Stimulated activated CD8-positive, alpha-beta memory T cell treated with anti-CD3 and anti-CD28 coated beads, Interleukin-15, amount 100 ng/mL, for 1 hour (primary cell): ENCODE measurements at places on chromosomes 3 and 15.

DNA sequence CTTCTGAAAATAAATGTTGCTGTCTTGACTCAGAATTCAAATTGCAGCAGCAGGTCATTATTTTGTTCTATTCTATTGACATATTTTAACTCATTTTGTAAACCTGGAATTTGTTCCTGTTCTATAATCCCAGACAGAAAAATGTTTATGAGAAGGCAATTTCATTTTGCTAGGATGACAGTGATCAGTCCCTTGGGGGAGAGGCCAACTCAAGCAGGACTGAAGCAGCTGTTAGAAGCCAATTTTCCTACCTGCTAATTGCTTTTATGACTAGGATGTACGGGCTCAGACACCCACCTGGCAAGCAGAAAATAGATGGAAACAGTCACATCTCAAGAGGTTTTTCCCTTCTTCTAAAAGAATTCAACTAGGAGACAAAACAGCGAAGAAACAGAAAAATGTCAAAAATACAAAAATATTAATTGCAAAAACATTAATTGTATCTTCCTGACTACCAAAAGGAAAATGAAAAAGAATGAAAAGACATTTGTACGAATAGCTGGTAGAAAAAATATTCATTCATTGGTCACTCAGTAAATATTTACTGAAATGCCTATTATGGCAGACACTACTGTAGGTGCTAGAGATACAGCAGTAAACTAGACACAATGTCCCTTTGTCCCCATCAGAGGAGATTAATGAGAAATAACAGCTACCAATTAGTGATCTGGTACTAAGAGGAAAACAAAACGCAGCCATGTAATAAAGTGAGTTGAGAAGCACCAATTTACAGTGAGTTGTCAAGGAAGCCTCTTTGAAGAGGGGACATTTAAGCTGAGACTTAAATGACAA is 73.5 kb downstream of the PEAK1 start:
- DNase-seq = no peak

- DNase-seq = no peak
These were observed 32.7 kb downstream of the SMAD3 start for GRCh38 chr15:67097930-67098740.

DNA sequence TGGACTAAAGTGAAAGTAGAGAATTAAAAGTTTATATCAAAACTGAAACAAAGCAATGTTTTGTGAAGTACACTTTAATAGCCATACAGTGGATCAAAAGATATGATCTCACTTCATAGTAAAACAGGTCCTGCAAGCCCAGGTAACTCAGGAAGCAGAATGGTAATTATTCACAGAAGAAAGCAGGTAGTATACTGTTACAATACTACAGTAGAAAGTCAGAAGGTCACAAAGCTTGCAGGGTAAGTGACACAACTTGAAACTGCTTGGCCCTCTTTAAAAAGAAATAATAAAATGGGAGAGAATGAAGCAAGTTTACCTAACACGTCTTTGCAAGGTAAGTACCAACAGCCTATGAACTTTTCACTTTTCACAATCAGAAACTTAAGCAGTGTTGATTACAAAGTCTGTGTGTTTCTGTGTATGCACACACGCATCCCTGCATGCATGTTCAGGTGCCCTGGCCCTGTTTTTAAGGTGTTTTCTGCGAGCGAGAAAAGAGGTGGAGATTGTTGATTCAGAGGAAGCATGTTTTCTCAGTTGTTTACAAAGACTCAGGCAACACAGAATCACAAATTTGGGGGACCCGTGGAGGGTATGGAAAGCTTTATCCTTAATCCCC is at the start of gene NAALADL2:
NAALADL2 (plus strand) TSS at position 221 of the 622 bp plus-strand sequence.
- DNase-seq = no peak

- no peak for DNase-seq
These were observed 1074.8 kb upstream of the ALCAM start for GRCh38 chr3:104291878-104292277.

- no peak for DNase-seq
These were observed 112.6 kb downstream of the SQOR start for GRCh38 chr15:45747426-45747825.

- DNase-seq = no peak
These were observed 8.0 kb downstream of the ZBTB20 start for GRCh38 chr3:115139072-115139471.

- DNase-seq = no peak
These were observed 214.4 kb downstream of the ABHD5 start for GRCh38 chr3:43905157-43905556.

DNA sequence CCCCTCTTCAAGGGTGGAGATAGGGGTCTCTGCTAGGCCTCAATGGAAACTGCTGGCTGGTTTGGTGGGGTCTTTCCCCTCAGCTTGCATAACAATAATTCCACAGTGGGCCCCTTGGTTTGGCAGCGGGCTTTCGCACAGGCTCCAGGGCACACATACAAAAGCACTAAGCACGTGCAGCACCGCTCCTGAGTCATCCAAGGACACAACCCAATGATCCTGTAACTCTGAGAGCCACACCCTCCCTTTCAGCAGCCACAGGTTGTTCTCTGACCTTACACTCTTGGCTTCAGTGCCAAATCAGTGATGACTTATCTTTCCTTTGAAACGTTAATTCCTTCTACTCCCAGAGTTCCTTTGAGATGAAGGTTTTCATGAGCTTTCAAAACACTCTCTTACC is 41.7 kb downstream of the DAPK2 start:
- DNase-seq = no peak

DNA sequence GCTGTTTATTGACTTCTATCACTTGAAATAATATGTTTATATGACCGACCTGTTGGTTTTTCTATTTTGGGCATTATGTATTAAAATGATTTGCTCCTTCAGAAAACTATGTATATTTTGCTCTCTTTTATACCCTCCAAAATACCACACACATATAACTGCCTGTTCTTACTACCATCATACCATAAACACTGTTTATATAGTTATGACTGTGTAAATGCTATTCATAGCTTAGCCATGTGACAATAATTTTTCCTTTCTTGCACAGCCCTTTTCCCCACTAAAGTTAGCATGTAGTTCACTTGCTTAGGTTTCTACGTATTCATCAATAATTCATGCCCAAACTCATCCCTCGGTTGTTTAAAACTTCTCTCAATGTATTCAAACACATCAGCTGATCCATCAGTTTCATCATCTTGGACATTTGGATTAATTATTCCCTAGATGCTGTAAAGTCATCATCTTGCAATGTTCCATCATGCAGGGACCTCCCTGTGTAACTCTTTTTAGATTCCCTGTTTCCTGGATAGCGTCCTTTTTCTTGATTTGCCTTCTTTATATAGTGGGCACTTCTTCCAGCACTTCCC is 8.2 kb upstream of the RYK start:
- no peak for DNase-seq

DNA sequence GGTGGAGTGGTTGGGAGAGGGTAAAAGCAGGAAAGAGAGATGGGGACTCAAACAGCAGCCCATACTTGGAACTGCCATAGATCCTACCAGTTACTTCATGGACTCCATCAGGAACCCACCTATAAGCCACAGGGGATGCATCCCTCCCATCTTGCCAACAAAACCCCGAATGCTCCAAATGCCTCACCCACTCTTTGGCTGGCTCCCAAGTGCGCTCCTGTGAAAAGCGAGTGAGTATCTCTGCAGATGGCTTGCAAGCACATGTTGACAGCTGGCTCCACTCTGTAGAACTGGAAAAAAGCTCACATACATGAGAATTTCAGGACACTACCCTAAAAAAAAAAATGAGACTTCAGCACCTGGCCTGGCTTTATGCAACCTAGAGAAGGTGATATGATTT is 151.0 kb downstream of the UBE3A start:
- DNase-seq = no peak

- DNase-seq = no peak
These were observed 168.5 kb downstream of the MECOM start for GRCh38 chr3:169494982-169495381.

DNA sequence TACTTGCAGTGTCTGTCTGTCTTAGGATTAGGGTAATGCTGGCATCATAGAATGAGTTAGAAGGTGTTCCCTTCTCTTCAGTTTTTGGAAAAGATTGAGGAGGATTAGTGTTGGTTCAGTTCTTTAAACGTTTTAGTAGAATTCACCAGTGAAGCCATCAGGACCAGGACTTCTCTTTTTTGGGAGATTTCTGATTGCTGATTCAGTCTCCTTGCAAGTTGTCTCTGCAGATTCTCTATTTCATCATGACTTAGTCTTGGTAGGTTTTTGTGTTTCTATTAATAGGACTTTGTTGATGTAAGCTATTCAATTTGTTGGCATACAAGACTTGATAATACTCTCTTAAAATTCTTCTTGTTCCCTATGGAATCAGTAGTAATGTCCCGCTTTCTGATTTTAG is 48.9 kb downstream of the STT3B start:
- DNase-seq = no peak

DNA sequence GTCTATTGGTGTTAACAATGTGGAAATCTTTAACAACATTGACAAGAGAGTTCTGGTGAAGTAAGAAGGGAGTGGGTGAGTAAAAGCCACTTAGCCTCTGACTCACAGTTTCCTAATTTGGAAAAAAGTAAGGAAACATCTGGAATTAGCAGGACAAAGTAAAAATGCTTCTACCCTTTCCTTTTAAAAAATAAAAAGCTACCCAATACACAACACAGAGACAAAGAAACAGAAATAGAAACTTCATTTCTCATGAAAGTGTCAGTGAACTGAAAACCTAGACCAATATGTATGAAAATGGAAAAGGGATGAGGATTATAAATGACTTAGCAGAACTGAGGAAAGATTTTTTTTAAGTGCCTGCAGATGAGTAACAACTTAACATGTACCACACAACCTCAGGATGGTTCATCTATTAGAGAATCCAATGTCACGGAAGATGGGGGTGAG is 65.4 kb downstream of the SSR3 start:
- no peak for DNase-seq

DNA sequence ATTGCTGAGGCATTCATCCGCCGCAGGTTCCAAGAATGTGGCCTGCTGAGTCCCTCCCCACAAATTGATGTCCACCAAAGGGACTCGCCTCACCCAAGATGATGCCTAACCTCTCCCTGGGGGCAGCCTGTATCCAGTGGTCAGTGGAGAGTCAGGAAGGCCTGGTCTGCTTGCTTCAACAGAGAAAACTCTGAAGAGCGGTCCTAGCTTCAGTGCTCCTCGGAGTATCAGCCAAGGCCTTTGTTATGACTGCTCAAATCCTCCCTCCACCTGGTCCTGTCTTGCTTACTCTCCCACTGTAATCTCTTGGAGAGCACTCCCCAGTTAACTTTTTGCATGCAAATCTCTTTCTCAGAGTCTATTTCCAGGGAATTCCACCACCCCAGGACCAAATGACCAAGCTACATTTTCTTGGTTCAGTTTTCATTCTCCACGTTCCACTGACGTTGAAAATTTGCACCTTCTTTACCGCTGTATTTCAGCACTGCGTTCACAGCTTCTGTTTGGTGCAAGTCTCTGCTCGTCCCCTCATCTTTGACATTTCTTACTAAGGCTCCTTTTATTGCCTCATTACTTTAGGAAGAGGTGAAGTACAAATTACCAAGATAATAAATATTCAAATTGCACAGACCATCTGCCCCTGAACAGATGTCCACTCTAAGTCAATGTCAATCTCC is 22.3 kb downstream of the CMTM7 start:
- DNase-seq = no peak

DNA sequence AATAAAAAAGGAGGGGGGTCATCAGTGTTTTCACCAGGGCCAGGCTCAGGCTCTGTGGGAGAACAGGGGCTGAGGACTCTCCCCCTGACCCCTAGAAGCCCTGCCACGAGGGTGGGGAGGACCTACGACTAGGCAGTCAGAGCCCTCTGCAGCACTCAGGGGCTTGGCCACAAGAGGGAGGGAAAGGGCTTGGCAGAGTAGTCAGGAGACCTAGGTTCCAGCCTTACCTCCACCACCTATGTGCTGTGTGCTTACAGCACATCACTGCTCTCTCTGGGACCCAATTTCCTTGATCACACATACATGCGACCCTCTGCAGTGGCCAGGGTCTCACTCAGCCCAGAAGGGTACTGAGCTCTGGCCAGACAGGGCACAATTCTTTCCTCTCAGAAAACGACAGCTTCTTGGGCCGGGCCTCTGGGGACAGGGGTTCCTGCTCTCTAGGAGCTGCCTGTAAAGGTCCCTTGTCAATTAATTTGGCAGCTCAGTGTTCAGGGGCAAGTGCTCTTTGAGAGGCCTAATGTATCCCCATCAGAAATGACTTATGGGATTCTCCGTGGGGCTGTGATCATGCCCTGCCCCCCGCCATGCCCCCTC is 16.4 kb upstream of the SKIC8 start:
- no peak for DNase-seq

DNA sequence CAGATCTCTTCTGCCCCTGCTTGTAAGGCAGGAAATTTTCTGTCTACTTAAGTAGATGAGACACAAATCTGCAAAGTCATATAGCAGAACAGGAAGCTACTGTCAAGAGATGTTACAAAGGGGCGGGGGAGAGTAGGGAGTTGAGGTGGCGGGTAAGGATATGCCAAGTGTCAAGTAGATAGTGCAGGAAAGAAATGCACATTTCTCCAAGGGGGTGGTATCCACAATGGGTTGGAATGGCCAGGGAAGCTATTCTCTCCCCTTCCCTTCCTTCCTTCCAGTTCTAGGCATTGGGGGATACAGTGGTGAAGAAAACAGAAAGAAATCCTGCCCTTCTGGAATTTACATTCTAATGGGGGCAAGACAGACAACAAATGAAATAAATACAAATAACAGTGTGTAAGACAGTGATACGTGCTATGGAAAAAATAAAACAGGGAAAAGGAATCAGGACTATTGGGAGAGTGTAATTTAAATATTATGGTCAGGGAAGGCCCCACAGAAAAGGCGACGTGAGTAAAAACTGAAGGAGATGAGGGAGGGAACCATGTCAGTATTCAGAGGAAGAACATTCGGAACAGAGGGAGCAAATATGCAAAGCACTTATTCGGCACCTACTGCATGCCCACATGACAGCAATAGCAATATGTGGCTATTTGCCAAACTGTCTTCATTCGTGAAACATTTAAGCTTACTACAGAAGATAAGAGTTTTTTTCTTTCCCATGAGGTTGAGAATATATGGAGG is 42.8 kb upstream of the RNU6-1 start:
- no peak for DNase-seq

DNA sequence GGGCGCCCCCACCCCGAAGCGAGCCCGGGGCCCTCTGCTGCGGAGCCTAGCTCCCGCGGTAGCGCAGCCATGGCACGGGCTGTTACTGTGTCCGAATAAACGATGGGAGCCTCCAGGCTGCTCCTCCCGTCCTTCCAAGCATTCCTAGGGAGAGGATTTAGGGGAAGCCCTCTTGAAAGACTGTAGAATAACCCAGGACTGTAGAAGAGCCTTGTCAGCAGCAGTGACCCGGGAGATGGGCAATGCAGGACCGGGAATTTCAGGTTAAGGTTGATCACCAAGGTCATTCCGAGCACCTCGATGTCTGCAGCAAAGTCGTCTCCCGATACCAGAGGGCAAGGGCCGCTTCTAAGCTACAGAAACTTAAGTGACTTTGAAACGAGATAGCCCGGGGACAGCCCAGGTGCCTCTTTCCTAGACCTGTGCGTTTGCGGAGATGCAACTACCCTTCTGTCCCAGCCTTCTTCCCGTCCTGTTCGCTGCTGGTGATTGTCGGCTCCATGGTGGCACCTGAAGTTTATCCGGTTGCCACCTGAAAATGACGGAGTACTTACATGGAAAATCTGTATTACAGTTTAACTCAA is 753 bp upstream of the MYO5A start:
- DNase-seq = peak; percentile 4
